SW 1271 (cell line): ENCODE measurements at places on chromosomes 6 and 20.

- DNase-seq, result no peak
Measured at GRCh38 chr6:133245422-133245903, 4.3 kb downstream of the EYA4 start.

DNA sequence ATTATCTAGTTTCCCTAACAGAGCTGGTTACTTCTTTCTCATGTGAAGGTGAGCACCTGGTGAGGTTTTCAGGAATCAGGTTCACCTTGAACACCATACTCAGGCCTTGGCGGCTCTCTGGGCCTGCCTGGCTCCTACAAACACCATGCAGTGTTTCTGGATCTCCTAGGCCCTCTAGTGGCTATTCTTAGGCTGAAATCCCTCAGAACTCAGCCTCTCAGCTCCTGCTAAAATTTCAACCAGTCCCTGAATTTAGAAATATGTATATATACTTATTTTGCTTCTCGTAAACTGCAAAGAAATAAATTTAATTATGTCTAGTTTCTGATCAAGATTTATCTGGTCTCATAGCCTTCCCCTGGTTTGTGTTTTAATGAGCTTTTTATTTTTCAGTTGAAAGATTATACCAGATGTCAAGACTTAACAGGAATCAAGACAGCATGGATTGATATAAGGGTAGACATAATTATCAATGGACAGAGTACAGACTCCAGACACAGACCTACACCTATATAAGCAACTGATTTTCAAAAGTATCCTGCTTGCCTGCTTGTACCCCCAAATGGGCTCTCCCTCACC lies 55.9 kb downstream of the ANKEF1 start:
- DNase-seq, result peak; percentile 65

DNA sequence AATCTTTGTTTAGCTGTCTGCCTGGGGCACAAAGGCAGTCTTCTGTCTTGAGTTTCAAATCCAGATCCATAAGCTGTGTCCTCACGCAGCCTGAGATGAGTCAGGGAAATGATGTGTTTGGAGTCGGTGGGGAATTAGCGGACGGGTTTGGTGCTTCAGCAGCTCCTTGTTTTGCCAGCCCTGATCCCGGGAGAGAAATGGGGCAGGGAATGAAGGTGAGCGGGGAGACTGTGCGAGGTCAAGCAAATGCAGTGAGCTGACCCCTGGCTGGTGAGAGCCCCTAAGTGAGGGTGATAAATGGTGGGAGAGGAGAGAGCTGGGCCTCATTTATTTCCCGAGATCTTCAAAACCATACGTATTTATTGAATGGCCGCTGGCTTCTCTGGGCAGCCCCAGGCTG lies 21.6 kb downstream of the DUSP22 start:
- DNase-seq, result no peak

DNA sequence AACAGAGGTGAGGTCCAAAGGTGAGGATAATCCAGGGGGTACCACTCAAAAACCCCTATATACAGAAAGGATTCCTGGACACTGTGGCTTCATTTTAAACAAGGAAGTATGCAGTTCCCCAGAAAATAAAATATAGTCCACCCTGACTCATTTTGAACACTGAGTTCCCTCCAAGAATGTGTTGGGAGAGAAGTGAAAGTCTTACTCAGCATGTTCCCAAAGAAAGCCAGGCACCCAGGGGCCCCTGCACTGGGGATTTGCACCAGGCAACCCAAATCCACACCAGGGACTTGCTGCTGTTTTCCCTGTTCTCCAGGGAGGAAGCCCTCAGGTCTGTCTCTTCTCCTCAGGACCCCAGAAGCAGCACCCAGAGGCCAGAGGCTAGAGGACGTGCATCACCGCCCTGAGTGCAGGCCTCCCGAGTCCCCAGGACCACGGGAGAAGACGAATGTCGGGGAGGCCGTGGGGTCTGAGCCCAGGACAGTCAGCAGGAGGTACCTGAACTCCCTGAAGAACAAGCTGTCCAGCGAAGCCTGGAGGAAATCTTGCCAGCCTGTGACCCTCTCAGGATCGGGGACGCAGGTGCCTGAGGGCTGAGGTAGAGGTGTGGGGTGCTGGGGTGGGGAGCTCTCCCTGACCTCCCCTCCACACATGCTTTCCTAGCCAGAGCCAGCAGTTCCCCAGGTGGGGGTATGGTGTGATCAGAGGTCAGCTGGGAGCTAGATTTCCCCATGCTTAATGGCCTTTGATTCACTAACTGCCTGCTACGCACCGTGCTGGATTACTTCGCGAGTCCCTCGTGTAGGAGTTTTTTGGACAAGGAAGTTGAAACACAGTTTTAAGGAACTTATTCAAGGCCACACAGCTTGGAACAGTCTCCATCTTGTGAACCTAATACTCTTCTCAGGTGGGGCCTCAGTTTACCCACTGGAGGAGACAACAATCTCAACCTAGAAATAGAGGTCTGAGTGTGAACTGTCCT lies 3.3 kb downstream of the FGD2 start:
- no peak for DNase-seq

- peak; percentile 38 for DNase-seq
Measured at GRCh38 chr6:108559884-108560462, 744 bp upstream of the FOXO3 start.

- DNase-seq, result no peak
Measured at GRCh38 chr20:37714978-37715672, 21.3 kb downstream of the CTNNBL1 start.

DNA sequence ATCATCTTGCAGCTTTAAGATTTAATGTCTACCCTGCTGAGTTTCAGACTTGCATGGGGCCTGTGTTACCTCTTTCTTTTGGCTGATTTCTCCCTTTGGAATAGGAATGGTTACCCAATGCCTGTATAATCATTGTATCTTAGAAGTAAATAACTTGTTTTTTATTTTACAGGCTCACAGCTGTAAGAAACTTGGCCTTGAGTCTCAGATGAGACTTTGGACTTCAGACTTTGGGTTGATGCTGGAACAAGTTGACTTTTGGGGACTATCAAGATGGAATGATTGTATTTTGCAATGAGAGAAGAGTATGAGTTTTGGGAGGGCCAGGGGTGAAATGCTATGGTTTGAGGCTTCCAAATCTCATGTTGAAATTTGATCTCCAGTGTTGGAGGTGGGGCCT lies 34.9 kb upstream of the CAP2 start:
- DNase-seq, result no peak

DNA sequence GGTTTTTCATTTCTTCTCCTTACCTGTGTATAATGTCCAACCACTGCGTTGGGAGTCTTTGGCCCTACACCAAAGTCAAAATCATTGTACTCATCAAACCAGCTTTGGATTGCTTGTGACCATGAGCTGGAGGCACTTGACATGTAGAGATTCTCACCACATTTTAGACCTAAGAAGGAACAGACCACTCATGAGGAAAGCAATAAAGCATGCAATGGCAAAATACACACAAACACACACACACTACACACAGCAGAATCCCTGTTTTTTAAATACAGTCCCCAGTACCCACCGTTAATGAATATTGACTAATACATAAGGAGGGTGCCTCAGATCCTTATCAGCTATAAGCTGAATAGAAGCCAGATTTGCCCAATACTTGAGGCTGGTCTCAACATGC lies 10.5 kb downstream of the CRISP3 start:
- no peak for DNase-seq
